ENCODE measurements at places on chromosomes 3 and 15.
A peak's percentile ranks its signal among the peaks of the same experiment; 100 is the strongest.

DNA sequence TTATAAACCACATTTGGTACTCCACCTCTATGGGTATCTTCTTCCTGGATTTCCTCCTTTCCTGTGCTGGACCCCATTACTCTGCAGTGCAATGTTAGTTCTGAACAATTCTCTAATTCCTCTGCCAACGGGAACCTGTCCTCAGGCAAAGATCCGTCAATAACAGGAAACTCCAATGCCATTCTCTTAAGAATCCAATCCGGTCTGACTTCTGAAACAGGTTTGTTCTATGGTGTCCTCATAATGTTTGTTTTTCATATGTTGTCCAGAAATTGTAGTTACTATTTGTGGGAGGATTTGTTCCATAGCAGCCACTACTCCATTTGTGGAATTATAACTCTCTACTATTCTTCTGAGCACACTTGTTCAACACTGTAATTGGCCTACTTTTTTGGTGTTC, 112.7 kb downstream of the TBL1XR1 start:
- DNase-seq = no peak

DNA sequence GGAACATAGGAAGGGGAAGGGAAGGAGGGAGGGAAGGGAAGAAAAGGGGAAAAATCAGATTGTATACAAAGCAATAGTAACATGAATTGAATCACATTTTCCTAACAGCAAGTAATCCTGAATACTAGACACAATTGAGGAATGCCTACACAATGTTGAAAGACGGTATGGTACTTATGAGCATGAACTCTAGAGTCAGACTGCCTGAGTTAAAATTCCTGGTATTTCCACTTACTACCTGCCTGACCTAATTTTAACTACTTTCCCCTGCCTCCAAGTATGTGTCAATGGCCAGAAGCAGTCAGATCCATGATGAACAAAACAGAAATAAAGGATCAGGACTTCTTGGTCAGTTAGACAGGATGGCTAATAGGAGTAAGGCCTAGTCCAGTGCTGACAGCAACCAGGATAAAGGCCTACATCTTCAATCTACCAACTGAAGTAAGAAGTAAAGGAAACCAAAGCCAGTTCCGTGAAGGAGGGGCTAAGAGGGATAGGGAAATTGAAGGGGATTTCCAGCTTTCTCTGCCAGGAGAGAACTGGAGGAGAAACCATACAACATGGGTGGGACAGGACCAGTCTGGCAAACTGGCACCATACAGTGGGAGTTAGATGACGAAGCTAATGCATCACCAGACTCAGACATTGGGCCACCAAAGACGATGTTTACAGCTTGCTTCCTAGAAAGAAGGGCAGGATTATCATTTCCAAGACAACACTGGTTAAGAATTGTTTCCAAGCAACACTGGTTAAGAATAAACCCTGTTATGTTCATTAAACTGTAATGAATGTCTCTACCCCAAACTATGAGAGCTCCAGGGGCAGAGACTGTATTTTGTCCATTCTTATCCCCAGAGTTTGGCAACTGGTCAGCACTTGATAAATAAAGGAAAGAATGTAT, 151.6 kb upstream of the UBE2E2 start:
- DNase-seq = no peak

DNA sequence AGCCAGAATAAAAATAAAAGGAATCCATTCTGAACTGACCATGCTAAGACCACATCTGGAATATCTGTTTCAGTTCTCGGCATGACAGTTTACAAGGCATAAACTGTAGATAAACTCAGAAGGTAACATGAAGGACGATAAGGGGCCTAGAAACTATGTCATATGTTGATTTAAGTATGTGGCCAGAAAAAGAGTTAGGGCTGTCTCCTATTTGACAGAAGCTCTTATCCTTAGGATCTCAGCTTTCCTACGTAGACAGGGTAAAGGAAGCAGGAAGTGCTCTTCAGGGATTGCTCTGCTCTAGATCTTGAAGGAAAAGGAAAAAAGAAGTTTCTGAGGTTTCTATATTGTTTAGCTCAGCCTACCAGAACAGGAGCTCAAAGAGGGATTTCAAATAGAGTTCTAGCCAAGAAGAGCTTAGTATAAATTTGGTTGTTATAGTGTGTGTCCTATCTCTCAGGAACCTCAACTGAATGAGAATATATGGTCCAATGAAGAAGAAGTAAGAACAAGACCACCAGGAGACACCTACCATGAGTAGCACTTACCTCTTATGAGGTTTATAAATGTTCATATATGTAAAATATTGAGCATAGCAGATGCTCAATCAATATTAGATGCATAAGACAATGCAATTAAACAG, 59.2 kb downstream of the TP53BP1 start:
- DNase-seq = no peak

DNA sequence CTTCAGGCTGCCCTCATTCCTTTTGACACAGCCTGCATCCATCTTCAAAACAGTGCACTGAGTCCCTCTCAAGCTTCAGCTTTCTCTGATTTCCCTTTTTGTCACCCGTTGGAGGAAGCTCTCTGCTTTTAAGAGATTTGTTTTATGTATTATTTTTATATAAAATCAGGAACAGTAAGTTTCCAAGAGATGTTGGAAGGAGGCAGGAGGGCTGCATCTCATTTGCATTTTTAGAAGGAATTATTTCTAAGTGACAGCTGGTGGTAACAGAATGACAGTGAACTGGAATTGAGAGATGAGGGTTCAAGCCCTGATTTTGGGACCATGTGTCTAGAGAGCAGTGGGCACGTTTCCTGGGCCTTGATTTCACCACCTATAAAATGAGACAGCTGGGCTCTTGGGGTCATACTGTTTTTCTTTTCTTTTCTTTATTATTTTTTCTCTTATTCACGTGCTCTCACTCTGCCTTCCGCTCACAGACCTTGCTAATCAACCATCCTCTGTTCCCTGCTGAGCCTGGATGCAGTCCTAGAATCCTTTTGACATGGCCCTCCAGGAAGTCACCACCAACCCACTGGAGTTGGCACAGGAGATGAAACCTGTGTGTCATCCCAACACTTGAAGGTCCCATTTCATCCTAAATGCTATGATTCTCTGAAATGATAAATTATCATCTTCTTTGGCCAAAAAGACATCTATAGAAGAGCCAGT, 148.6 kb downstream of the CACNA2D3 start:
- DNase-seq = peak; percentile 70

GRCh38 chr3:27456554-27456953, 27.6 kb downstream of the SLC4A7 start:
- no peak for DNase-seq

DNA sequence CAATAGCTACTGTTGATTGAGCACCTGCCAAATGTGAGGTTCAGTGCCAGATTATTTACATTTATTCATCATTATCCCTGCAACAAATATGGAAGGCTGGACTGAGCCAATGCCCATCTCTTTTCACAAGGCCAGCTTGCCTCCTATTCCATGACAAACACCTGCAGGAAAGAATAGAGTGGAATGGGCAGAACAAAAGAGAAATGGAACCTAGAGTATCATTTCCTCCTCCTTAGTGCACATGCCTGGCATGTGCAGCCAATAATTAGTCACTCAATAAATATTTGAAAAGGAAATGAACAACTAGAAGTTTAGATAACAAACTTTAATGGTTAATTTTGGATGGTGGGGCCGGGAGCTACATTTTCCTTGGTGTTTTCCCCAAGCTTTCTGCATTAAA, 61.4 kb upstream of the MYRIP start:
- DNase-seq = no peak

GRCh38 chr3:5051772-5052171, 70.3 kb upstream of the ARL8B start:
- no peak for DNase-seq

GRCh38 chr15:85415783-85416182, 35.4 kb downstream of the AKAP13 start:
- no peak for DNase-seq

GRCh38 chr3:49098429-49098828, 4.6 kb upstream of the QRICH1 start:
- DNase-seq = no peak

DNA sequence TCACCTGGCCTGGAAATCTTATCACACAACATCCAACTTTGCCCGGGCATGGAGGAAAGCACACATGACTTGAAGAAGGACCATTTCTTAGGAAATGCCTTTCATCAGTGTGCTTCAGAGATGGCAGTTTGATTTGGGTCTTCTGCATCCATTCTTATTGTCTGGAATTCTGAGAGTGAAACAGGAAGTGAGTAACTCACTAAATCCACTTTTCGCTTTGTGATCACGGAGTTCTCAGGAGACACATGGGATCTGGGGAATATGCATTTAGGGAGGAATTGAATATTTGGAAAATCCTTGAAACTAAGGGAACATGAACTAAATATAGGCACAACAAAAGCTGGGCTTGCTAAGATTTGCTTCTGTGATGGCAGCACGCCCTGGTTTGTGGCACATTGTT, 212.5 kb upstream of the FEZF2 start:
- DNase-seq = no peak

- no peak for DNase-seq
Measured at GRCh38 chr15:50344006-50344464, 11.0 kb downstream of the GABPB1 start.

DNA sequence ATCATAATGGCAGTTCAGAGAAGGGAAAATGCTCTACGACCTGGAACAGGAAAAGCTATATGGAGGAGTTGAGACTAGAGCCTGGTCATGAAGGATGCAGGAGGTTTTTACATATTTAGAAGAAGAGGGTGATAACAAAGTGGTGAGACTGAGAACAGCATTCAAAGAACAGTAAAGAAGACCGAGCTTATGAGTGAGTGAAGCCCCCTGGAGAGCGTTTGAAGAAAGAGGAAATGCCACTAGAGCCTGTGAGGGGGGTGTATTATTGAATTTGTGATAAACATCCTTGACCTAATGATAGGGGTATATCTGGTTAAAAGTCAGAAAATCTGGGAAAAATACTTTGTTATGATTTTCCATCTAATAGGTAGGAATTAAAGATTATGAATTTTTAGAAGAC, 4.2 kb downstream of the PARP9 start:
- DNase-seq = no peak

GRCh38 chr3:140816372-140817195, 125.1 kb upstream of the SLC25A36 start:
- DNase-seq = no peak

DNA sequence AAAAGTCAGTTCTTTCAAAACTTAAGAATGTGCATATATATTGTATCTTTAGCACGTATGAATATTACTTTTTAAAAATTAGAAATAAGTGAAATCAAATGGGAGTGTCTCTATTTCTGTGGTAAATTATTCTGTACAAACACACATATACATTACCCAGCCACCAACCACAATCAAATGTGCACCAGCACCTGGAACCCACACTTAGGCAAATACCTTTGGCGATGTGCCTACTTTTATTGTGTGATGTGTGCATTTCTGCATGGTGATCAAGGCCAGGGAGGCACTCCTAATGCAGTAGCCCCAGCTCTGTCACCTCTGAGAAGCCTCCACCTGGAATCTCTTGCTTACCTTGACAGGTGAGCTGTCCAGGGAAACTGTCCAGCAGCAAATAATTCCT, 76.9 kb downstream of the PIK3R4 start:
- no peak for DNase-seq

DNA sequence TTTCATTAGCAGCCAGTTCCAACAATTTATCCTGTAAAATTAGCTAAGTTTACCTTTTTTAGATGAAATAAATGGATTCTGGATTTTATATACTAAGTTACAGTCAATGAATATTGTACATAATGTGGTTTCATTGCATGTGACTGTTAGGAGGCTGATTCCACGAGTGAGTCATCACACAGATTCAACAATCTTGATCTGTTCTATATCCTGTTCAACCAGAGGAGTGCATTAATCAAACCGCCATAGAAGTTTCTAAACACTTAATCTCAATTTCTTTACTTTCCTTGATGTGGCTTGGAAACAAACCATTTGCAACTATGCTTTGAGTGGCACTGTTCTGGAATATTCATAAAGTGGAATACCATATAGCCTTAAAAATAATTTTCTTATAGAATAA, 15.3 kb downstream of the DNAJC13 start:
- no peak for DNase-seq

- DNase-seq = no peak
Measured at GRCh38 chr15:91710080-91710698, 143.3 kb upstream of the SLCO3A1 start.

DNA sequence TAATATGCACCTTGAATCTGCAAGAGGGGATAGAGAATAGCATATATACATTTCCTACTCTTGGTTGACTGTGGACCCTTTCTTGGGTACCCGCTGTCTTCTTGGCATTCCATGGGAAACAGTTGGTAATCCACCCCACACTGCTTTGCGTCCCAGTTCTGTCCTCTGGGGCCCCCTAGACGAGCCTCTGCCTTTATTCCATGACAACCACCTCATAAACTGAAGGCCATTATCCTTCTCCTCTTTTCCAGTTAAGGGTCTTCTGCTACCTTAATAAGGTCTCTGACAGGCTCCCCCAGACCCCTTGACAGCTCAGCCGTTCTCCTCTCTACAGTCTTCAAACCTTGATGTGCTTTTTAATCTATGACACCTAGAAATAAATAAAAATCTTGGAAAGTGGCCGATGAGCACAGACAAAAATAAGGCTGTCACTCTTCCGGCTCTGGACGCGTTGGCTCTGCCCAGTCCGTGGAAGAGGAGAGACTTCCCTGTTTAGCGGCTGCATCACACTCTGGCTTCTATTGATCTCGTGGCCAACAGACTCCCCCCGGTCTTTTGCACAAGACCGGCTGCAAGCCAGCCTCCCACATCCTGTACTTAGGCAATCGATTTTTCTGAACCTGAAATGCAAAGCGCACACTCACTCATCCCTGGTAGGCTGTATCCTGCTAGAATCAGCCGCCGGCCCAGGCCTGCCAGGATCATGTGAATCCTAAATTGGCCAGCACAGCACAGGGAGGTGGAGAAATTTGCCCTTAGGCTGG, 251.0 kb upstream of the TLE3 start:
- no peak for DNase-seq

DNA sequence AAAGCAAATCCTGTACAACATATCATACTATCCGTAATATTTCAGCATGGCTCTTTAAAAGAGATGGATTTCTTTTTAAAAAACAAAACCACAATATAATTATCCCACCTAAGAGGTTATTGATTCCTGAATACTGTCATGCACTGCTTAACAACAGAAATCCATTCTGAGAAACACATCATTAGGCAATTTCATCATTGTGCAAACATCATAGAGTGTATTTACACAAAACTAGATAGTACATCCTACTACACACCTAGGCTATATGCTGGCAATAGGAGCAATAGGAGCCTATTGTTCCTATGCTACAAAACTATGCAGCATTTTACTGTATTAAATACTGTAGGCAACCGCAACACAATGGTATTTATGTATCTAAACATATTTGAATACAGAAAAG, 242.0 kb downstream of the NEK10 start:
- DNase-seq = no peak

GRCh38 chr15:88400084-88400483, 67.1 kb downstream of the MRPL46 start:
- DNase-seq = no peak

GRCh38 chr15:90322538-90322937, 29.5 kb upstream of the ZNF774 start:
- no peak for DNase-seq

- DNase-seq = peak; percentile 30
Measured at GRCh38 chr15:77083381-77084160, 12.7 kb upstream of the TSPAN3 start.

GRCh38 chr3:112027826-112028225, 6.7 kb upstream of the TMPRSS7 start:
- DNase-seq = no peak

- no peak for DNase-seq
Measured at GRCh38 chr3:45953536-45953935, 10.3 kb downstream of the CXCR6 start.

All from NCI-H446 treated with DMSO at 0.1 percent for 48 hours (cell line).